ENCODE measurements at places on chromosomes 11 and 22.

GRCh38 chr22:31490496-31490925 lies 869 bp upstream of the EIF4ENIF1 start:
- peak; percentile 27 for DNase-seq

DNA sequence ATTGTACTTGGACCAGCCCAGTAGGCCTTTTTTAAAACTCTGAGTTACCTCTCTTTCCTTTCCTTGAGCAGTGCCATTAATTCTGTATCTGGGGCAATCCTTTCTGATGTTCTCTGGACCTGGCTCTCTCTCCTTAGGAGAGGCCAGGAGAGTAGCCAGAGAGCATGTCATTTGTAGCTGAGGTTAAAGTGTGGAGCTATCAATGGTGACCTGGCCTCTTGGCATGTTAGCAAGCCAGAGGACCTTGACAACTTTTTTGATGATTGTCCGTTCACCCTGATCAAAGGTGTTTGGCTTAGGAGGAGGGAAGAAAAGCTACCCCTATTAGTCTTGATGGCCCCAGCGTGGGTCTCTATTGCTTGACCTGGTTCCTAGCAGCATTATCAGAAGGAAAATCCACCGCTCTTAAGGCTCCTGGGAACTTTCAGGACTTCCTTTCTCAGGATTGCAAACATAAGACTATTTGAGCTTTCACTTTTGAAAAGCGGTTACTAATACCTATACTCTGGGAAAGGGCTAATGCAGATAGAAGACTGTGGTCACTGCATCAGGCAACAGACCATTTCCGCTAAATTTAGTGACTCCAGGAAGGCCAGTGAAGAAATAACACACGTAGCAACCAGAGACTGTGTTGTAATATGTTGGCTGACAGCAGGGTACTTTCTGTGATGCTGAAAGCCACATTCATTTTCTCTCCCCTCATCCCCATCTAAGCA lies 18.2 kb downstream of the LIMK2 start:
- DNase-seq, result no peak

GRCh38 chr11:37858398-37858797 lies 1260.4 kb upstream of the RAG2 start:
- no peak for DNase-seq

DNA sequence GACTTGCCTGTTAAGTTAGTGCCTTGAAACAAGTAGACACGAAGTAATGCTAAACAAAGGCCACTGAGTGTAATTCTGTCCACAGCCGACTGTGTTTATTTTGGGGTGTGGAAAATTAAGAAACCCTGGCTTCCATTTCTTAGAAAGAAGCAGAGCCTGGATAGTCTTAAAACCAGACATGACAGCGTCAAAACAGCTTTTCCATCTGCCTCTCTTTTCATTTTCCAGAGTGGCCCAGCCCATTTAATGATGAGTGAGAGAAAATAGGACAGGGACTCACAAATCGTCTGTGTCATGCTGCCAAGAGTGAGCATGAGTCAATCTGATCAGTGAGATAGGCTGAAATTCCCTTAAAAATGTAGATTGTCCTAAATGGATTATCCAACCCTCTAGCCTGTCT lies 485.9 kb downstream of the JRKL start:
- no peak for DNase-seq

DNA sequence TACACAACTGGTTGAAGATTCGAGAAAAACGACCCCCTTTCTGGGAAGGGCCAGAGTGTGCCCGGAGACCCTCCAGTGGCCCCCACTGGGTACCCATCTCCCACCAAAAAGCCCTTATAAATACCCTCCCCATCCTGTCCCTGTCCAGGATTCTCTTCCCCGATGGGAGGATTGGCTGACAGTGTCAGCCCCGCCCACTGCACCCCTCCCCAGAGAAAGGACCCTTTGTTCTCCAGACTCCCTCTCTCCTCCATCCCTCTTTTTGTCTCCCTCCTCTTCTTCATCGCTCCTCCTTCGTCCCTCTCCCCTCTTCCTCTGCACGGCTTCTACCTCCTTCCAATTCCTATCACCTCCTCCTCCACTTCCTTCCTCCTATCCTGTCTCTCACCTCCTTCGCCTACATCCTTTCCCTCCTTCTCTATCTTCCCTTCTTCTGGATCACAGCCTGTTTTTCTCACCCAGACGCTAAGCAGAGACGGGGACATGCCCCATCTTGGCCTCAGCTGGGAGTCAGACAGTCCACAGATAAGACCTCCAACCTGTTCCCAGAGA lies 13.3 kb upstream of the MEN1 start:
- no peak for DNase-seq

DNA sequence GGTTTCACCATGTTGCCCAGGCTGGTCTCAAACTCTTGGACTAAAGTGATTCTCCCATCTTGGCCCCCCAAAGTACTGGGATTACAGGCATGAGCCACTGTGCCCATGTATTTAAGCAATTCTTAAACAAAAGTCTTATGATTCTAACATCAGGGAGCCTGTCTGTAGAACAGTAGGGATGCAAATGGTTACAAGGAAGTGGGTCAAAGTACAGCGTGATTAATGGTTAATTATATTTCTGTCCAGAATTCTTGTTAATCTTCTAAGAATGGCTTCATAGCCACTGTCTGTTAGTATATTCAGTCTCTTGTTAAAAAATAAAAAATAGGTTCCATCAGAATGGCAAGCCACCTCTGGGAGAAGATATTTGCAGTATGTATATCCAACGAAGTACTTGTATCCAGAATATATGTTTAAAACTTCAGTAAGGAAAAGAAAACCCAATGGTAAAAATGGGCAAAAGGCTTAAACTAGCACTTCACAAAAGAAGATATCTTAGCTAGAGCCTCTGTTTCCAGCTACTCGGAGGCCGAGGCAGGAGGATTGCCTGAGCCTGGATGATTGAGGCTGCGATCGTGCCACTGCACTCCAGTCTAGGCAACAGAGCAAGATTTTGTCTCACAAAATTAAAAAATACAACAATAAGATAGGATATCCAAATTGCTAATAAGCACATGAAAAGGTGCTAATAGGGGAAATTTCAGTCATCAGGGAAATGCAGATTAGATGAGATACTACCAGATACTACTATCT lies 22.9 kb downstream of the ATG13 start:
- DNase-seq, result no peak

GRCh38 chr11:33802194-33802950 lies 28.1 kb upstream of the FBXO3 start:
- DNase-seq, result no peak

GRCh38 chr11:10461276-10461790 lies 6.3 kb downstream of the AMPD3 start:
- no peak for DNase-seq

- no peak for DNase-seq
Measured at GRCh38 chr11:120208777-120209176, 2.1 kb upstream of the OAF start.

- DNase-seq, result no peak
Measured at GRCh38 chr22:28541137-28541536, 138.5 kb downstream of the TTC28 start.

All from activated T-helper 1 cell treated with Interleukin-2 at 50 U/mL for 16 hours (primary cell).